Colonic mucosa (tissue), 4 donors: ENCODE measurements at places on chromosomes 3 and 15. TPM values are rescaled to one million over a fixed set of nuclear protein-coding genes. Genes with fewer than 3 reads are reported as not detected.

IGDCC3 gene
- not detected for total RNA-seq

- no peak overlapping the region for H3K27ac ChIP-seq
- DNase-seq = no peak
- H3K27me3 ChIP-seq = no peaks in the 10 kb centered on the region
- H3K4me3 ChIP-seq = no peak overlapping the region
- H3K4me1 ChIP-seq = no peaks in the 10 kb centered on the region
These were observed 89.3 kb downstream of the FOXP1 start for GRCh38 chr3:71494212-71494611.

- no peaks in the 10 kb centered on the region for H3K27me3 ChIP-seq
- H3K27ac ChIP-seq = no peak overlapping the region
- peaks cover 3% of the 10 kb centered on the region for H3K36me3 ChIP-seq
- no peak overlapping the region for H3K4me3 ChIP-seq
- H3K4me1 ChIP-seq = no peaks in the 10 kb centered on the region
These were observed 73.4 kb downstream of the CRYBG3 start for GRCh38 chr3:97895216-97895615.

PLSCR2 gene
- 0.94 TPM for total RNA-seq

CFAP100 gene
- total RNA-seq = not detected

CYP11A1 gene
- total RNA-seq = 1.3 TPM

KIF15 gene
- 5.9 TPM for total RNA-seq

DNA sequence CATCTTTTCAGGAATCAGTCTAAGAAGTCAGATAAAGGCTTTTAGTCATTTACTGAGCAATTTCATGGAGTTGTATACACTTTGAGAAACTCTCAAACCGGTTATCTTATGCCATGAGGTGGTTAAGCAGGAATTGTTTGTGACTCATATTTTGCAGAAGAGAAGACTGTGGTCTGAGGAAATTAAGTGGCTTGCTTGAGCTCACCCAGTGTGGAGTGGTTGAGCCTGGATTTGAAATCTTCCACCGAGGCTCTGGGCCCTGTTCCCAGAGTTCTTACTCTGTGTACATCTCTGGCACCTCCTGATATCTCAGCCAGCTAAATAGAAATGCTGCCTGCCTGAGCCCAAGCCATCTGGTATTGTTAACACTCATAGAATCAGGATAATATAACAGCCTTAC, 37.8 kb upstream of the BCL6 start:
- DNase-seq = no peak
- no peaks in the 10 kb centered on the region for H3K4me1 ChIP-seq
- H3K36me3 ChIP-seq = no peaks in the 10 kb centered on the region

AMOTL2 gene
- 19.9 TPM for total RNA-seq

- no peak for DNase-seq
- no peak overlapping the region for H3K4me3 ChIP-seq
- H3K36me3 ChIP-seq = no peaks in the 10 kb centered on the region
These were observed 4.1 kb downstream of the SV2B start for GRCh38 chr15:91104111-91104510.

DNA sequence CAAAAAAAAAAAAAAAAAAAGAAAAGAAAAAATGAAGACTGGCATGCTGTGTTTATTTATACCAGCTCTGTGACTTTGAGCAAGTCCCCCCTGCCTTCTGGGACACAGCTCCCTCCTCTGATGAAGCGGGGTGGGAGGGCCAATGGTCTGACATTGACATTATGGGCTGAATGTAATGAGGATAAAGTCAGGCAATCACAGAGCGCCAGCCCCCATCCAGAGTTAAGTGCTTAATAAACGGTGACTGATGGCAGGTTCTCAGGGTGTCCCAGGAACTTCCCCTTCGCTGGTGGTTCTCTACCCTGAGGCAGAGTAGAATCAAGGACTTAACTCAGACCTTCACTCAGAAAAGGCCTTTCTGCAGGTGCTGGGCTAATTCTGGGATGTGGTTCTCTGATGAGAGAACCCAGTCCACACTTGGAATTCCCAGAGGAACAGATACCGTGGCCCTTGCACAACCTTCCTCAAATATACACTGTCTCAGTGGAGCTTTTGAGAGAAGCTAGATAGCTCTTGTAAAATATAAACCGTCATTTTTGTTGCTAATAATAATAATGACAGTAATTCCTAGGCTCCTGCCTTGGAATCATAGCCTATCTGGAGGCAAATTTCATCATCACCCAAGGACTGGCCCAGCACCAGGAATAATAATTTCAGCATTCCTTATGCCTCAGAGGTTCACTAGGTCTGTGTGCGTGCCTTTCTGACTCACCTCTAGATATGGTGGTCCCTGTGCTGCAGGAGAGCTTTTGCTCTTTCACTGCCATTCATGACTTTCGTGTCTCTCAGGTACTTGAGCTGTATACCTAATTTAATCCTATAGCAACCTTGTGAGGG, 115.8 kb downstream of the RPLP1 start:
- no peaks in the 10 kb centered on the region for H3K36me3 ChIP-seq
- H3K27me3 ChIP-seq = no peaks in the 10 kb centered on the region
- no peak overlapping the region for H3K27ac ChIP-seq
- no peak overlapping the region for H3K4me3 ChIP-seq
- DNase-seq = no peak
- no peaks in the 10 kb centered on the region for H3K4me1 ChIP-seq

DNA sequence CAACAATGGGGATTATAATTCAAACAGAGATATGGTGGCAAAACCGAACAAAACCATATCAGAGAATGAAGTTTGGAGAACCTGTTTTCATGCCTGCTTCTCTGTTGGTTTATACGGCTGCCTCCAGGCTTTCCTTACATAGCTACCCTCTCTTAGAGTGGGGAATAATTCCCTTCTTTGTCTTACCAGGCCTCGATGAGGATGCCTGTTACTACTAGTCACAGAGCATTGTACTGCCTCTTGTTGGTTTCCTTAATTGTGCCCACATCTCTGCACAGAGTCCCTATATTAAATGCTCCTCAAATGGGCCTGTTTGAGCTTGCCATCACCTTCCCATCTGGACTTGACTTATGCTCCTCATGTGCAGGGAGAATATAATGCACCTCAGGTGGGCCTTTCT, 92.9 kb downstream of the NCEH1 start:
- no peaks in the 10 kb centered on the region for H3K27me3 ChIP-seq
- no peak overlapping the region for H3K4me3 ChIP-seq
- H3K36me3 ChIP-seq = no peaks in the 10 kb centered on the region
- H3K4me1 ChIP-seq = no peaks in the 10 kb centered on the region
- H3K27ac ChIP-seq = no peak overlapping the region
- no peak for DNase-seq

DNA sequence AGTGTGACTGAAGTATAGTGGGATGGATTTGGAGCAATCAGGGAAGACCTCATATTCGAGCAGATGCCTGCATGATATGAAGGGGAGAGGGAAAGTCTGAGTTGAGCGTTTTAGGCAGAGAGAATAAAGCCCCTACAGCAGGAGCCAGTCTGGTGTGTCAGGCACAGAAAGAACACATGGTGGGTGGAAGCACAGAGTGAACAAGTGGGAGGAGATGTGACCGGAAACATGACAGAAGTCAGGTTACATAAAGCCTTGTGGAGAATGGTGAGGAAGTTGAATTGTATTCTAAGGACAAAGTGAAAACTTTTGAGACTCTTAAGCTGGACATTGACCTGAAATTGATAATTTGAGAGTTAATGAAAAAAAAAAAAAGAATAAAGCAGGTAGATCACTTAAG, 541.0 kb downstream of the PLOD2 start:
- no peak overlapping the region for H3K27ac ChIP-seq
- H3K4me3 ChIP-seq = no peak overlapping the region
- DNase-seq = no peak
- H3K27me3 ChIP-seq = no peaks in the 10 kb centered on the region
- H3K4me1 ChIP-seq = no peaks in the 10 kb centered on the region
- H3K36me3 ChIP-seq = no peaks in the 10 kb centered on the region

DNA sequence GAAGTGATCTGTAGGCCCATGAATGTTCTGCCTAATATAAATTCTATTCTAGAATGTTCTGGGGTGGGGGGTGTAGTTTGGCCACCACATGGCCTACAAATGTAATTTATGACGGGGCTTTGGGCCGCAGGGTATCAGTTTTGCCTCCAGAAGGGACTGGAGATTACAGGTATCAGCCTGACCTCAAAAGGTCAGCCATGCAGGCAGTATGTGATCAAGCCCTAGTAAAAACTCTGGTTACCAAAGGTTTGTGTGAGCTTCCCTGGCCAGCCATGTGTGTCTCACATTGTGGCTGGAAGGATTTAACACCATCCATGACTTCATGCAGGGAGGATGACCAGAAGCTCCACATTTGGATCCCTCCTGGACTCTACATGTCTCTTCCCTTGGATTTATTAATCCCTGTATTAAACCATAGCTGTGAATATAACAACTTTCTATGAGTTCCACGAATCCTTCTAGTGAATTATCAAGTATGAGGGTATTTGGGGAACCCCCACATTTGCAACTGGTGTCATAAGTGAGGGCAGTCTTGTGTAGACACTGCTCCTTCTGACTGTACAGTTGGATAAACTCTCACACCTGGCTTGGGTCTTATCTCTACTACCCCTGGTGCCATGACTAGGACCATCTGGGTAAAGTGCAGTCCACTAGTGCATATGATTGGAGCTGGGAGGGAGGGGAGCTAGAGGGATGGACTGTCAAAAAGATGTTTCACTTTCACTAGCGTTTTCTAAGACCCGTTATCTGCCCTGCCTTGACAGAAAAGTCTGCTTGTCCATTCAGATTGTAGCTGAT, 50.0 kb upstream of the RFX7 start:
- no peaks in the 10 kb centered on the region for H3K27me3 ChIP-seq
- no peak overlapping the region for H3K4me3 ChIP-seq
- H3K4me1 ChIP-seq = no peaks in the 10 kb centered on the region

HES1 gene
- total RNA-seq = 102 TPM

GRCh38 chr3:43181202-43181821, 75.4 kb upstream of the POMGNT2 start:
- peak; percentile 65 for DNase-seq
- H3K4me1 ChIP-seq = peaks cover 19% of the 10 kb centered on the region
- no peaks in the 10 kb centered on the region for H3K36me3 ChIP-seq
- peak overlapping the region; percentile 33 for H3K27ac ChIP-seq

DNA sequence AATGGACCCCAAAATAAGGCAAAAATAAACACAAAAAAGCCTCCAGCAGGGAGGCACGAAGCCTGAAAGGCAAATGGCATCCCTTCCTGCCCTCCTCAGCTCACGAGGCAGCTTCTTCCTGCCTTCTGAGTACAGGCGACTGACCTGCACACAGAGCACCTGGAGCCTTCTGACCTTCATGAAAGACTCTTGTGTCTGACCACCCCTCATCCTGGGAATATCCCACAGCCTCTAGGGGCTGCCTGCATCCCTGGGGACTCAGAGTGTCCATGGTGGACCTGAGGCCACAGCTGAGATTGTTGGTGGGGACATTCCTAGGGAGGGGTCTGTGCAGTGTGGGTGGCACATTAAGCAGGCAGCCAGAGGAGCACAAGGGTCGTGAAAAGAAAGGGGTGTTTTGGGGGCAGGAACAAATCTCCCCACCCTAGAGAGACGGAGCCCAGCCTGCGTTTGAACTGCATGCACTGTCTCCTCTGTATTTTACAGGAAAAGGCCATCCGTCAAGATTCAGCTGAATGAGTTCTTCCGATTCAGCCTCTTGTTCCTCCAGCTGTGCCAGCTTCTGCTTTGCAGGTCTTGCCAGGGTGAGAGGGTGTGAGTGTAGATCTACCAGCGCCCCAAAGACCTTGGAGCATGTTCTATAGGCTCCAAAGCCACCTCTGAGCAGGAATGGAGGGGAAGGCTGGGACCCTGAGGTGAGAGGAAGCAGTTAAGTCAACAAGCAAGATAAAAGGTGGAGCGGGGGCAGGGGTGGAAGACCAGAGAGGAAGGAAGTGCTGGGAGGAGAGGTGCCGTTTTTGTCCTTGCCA, 80.4 kb upstream of the MEF2A start:
- DNase-seq = no peak
- H3K36me3 ChIP-seq = no peaks in the 10 kb centered on the region
- H3K27ac ChIP-seq = peak overlapping the region; percentile 28
- H3K4me1 ChIP-seq = no peaks in the 10 kb centered on the region

- no peak overlapping the region for H3K27ac ChIP-seq
- H3K4me1 ChIP-seq = no peaks in the 10 kb centered on the region
- H3K27me3 ChIP-seq = no peaks in the 10 kb centered on the region
- DNase-seq = no peak
These were observed 81.5 kb downstream of the GAP43 start for GRCh38 chr3:115704661-115705338.

LYSMD4 gene
- 9.1 TPM for total RNA-seq

GRCh38 chr15:37149146-37149545, 48.8 kb upstream of the MEIS2 start:
- no peak overlapping the region for H3K4me3 ChIP-seq
- H3K4me1 ChIP-seq = no peaks in the 10 kb centered on the region
- DNase-seq = no peak
- no peaks in the 10 kb centered on the region for H3K36me3 ChIP-seq
- H3K27ac ChIP-seq = no peak overlapping the region

DNA sequence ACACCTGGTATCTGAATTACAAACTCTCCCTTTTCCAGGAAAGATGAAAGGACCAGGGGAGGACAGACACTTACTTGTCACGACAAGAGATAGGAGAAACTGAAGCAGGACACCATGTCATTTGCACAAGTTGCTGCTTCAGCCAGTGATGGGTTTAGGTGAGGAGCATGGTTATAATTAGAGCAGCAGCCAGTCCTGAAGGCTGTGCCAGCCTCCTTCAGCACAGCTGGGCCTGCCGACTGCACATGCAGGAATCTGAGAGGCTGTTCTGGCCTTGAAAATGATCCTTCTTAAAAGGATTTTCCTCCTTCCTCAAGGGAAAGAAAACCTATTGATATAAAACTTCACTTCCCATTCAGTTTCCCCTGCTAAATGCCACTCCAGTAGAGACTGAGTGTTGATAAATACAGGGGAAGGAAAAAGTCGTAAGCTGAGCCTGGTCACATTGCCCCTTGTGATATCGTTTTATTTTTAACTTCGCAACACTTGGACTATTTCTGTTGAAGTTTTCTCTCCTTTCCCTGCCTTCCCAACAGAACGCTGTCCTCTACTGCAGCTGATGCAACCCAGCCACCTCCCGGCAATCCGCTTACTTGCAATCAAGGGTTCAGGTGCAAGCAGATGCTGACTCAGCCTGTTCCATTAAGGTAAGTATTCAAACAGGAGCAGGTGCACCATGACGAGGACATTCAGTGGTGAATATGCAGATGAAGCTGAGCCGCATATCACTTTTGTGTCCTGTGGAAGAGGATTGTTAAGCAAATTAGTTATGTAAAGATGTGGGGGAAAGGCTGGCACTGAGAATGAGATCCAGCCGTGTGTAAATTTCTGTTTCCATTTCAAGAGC, at the start of gene FBXO40:
Gene FBXO40 (plus strand): TSS at position 524 of the 847 bp plus-strand sequence. CDS start 27,197 bp downstream, outside the sequence.
- no peaks in the 10 kb centered on the region for H3K4me1 ChIP-seq
- no peak within 1 kb of the TSS for H3K27ac ChIP-seq
- H3K27me3 ChIP-seq = no peaks in the 10 kb centered on the region
- peak; percentile 17 for DNase-seq

HCLS1 gene
- 10.0 TPM for total RNA-seq

FGD5 gene
- total RNA-seq = 8.7 TPM

- H3K4me1 ChIP-seq = no peaks in the 10 kb centered on the region
- H3K27ac ChIP-seq = no peak overlapping the region
- H3K27me3 ChIP-seq = no peaks in the 10 kb centered on the region
These were observed 618.6 kb downstream of the NAALADL2 start for GRCh38 chr3:175477651-175478224.

DNA sequence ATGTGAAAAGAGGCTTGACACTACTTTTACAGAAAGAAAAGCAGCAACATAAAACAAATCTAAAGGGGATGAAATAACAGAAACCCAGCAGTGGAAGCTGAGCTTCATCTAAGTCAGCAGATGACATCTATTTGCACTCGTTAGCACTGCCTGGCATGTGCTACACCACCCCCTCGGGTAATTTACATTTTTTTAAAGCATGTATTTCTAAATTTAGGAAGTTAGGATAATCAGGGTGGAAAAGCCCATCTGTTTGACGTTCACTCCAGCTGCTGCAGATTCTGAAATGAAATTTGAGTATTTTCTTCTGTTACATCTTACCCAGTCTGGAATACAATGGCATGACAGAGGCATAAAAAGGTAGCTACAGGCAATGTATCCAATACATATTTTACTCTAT, 20.7 kb downstream of the IGSF11 start:
- no peak for DNase-seq
- H3K4me1 ChIP-seq = no peaks in the 10 kb centered on the region
